Vagina (tissue), 2 donors: ENCODE measurements at places on chromosomes 2 and 18. TPM values are rescaled to one million over a fixed set of nuclear protein-coding genes. Genes with fewer than 3 reads are reported as not detected.

DNA sequence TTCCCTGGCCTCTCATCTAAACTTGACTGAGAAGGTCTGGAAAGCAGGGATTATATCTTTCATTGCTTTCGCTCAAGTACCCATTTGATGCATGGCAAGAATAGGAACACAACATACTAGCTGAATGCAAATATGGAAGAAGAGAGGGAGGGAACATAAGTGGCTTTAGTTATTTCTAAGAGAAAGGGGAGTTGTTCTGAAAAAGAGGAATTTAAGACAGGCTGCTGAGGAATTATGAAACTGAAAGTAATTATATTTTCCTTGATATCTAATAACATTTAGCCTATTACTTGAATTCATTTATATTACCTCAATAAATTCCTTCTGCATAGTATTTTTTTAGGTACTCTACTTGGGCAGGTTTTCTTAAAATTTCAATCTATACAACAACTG, 105.8 kb upstream of the TTN start:
- no peak overlapping the region for H3K4me3 ChIP-seq
- H3K36me3 ChIP-seq: no peaks in the 10 kb centered on the region
- H3K27ac ChIP-seq: no peak overlapping the region
- no peak for DNase-seq
- H3K4me1 ChIP-seq: no peaks in the 10 kb centered on the region
- no peaks in the 10 kb centered on the region for H3K27me3 ChIP-seq

- no peaks in the 10 kb centered on the region for H3K27me3 ChIP-seq
- H3K27ac ChIP-seq: peak overlapping the region; percentile 81
- DNase-seq: no peak
- peak overlapping the region; percentile 80 for H3K4me3 ChIP-seq
- H3K36me3 ChIP-seq: no peaks in the 10 kb centered on the region
Observed at GRCh38 chr2:235493402-235493774, 455 bp upstream of the AGAP1 start.

DNA sequence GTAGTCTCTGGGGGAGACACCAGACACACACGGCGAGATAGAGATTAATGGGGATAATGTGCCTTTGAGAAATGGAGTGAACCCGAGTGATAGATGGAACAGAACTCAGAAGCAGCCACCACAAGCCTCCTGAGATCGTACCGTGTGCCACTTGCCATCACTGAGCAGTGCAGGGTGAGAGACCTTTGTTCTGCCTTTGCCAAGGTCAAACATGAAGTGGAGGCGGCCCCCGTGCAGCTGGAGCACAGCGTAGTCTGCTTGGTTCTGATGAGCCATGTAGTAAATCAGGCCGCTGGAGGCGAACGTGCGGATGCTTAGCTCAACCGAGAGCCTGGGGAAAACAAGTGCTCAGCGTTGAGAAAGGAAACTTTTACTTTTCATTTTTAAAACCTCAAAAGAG, 167.0 kb downstream of the LAMA1 start:
- no peaks in the 10 kb centered on the region for H3K36me3 ChIP-seq
- H3K27me3 ChIP-seq: no peaks in the 10 kb centered on the region
- DNase-seq: no peak
- H3K4me3 ChIP-seq: no peak overlapping the region
- no peak overlapping the region for H3K27ac ChIP-seq
- H3K4me1 ChIP-seq: no peaks in the 10 kb centered on the region

DNA sequence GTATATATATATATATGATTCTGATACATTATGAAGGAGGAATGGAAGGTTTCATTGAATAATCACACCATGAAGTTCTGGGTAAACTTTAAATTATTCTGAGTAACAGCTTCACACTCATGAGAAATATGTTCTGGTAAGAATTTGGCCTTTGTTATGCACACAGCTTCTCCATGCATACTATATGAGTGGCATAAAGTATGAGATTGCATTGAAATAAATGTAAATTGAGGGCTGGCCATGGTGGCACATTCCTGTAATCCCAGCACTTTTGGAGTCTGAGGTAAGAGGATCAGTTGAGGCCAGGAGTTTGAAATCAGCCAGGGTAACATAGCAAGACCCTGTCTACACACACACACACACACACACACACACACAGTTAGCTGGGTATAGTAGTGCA, 50.0 kb upstream of the ARL5A start:
- H3K27me3 ChIP-seq: no peaks in the 10 kb centered on the region
- H3K27ac ChIP-seq: no peak overlapping the region
- no peak overlapping the region for H3K4me3 ChIP-seq
- no peaks in the 10 kb centered on the region for H3K36me3 ChIP-seq

- no peaks in the 10 kb centered on the region for H3K36me3 ChIP-seq
- DNase-seq: no peak
- no peak overlapping the region for H3K4me3 ChIP-seq
- no peaks in the 10 kb centered on the region for H3K4me1 ChIP-seq
Observed at GRCh38 chr18:67104700-67105284, 411.7 kb downstream of the DSEL start.

GRCh38 chr18:48983793-48984437, 33.1 kb upstream of the SMAD7 start:
- H3K36me3 ChIP-seq: no peaks in the 10 kb centered on the region
- no peaks in the 10 kb centered on the region for H3K27me3 ChIP-seq
- H3K4me1 ChIP-seq: no peaks in the 10 kb centered on the region
- DNase-seq: no peak
- H3K27ac ChIP-seq: no peak overlapping the region
- H3K4me3 ChIP-seq: no peak overlapping the region

DNA sequence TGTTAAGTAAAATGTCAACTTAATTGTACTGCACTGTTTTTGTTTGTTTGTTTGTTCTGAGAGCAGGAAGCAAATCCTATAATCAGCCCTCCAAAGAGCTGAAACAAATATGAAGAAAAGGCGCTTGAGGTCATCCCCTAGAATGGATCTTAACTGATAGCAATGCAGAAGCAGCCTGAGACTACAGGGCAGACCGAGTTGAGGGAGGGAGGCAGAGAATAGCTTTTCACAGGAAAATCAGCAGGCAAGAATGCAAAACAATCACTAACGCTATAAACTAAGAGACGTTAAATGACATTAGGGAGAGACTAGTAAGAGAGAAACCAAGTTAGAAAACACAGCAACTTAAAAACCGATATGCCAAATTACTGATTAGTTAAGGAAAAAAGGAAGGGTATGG, 37.2 kb downstream of the GALNT1 start:
- H3K27me3 ChIP-seq: no peaks in the 10 kb centered on the region
- H3K4me1 ChIP-seq: peaks cover 58% of the 10 kb centered on the region
- H3K36me3 ChIP-seq: no peaks in the 10 kb centered on the region

GRCh38 chr2:1088940-1089339, 138.3 kb downstream of the SNTG2 start:
- no peak for DNase-seq
- no peaks in the 10 kb centered on the region for H3K27me3 ChIP-seq
- no peak overlapping the region for H3K4me3 ChIP-seq
- H3K27ac ChIP-seq: no peak overlapping the region
- H3K36me3 ChIP-seq: no peaks in the 10 kb centered on the region

DNA sequence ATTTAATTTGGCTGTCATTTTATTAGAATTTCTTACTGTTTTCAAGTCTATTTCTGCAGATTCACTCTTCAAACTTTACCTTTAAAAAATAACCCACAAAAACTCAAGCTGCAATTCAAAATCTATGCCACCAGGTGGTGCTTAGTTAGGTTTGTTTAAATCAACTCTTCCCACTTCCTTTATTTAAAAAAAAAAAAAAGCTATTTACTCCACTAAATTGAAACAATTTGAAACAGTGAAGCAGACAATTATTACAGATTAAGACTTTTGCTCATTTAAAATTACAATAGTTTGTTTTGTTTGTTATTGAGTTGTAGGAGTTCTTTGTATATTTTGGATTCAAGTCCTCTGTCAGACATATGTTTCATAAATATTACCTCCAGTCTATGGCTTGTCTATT, 300.0 kb downstream of the PDE11A start:
- H3K36me3 ChIP-seq: no peaks in the 10 kb centered on the region
- no peaks in the 10 kb centered on the region for H3K27me3 ChIP-seq
- H3K4me1 ChIP-seq: no peaks in the 10 kb centered on the region
- H3K4me3 ChIP-seq: no peak overlapping the region

- H3K27ac ChIP-seq: no peak overlapping the region
- DNase-seq: no peak
- no peak overlapping the region for H3K4me3 ChIP-seq
- H3K27me3 ChIP-seq: no peaks in the 10 kb centered on the region
Observed at GRCh38 chr2:143458258-143459190, 329.3 kb downstream of the ARHGAP15 start.

DNA sequence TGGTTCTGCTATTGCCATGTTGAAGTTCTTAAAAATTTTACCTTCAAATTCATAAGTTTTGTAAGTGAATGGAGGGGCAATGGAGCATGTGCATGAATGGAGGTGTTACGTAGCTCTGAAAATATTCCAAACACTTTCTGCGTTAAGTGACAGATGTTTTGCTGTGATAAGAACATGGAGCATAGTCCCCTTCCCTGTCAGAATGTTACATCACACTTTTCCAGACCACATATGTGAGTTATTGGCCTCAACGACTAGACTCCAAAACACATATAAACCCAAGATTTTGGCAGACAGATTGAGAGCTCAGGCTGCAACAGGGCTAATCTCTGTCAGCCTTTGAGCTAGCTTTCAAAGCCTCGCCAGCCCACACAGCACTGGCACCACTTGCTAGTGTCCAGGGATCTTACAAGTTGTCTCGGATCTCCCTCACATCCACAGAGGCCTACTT, 27.2 kb upstream of the MFSD6 start:
- H3K27me3 ChIP-seq: no peaks in the 10 kb centered on the region
- H3K4me3 ChIP-seq: no peak overlapping the region
- H3K4me1 ChIP-seq: no peaks in the 10 kb centered on the region
- no peaks in the 10 kb centered on the region for H3K36me3 ChIP-seq
- no peak overlapping the region for H3K27ac ChIP-seq

DNA sequence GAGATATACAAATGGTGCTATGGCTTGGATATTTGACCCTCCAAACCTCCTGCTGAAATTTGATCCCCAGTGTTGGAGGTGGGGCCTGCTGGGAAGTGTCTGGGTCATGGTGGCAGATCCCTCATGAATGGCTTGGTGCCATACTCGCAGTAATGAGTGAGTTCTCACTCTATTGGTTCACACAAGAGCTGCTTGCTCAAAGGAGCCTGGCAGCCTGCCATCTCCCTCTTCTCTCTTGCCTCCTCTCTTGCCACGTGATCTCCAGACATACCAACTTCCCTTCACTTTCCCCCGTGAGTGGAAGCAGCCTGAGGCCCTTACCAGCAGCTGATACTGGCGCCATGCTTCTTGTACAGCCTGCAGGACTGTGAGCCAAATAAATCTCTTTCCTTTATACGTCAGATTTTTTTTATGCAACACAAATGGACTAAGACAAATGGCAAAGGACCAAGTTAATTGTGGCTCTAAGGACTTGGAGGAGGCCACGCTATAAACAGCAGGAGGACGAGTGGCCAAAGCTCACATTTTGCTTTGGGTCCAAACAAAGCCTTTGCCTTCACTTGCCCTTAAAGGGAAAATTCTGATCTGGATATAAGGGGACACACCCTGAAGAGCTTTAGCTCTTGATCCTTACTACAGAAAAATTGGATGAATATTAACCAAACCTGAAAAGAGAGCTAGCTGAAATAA, 214.7 kb downstream of the SS18 start:
- DNase-seq: no peak
- H3K27me3 ChIP-seq: no peaks in the 10 kb centered on the region
- H3K27ac ChIP-seq: no peak overlapping the region
- no peak overlapping the region for H3K4me3 ChIP-seq
- H3K36me3 ChIP-seq: no peaks in the 10 kb centered on the region

- no peaks in the 10 kb centered on the region for H3K27me3 ChIP-seq
- DNase-seq: no peak
- H3K27ac ChIP-seq: no peak overlapping the region
- H3K4me1 ChIP-seq: peaks cover 20% of the 10 kb centered on the region
- no peaks in the 10 kb centered on the region for H3K36me3 ChIP-seq
- no peak overlapping the region for H3K4me3 ChIP-seq
Observed at GRCh38 chr18:13720847-13721246, 5.5 kb downstream of the FAM210A start.

- H3K4me3 ChIP-seq: no peak overlapping the region
- H3K27me3 ChIP-seq: no peaks in the 10 kb centered on the region
- H3K27ac ChIP-seq: no peak overlapping the region
- H3K36me3 ChIP-seq: no peaks in the 10 kb centered on the region
- no peak for DNase-seq
Observed at GRCh38 chr2:139529080-139529479, 748.9 kb upstream of the NXPH2 start.

DNA sequence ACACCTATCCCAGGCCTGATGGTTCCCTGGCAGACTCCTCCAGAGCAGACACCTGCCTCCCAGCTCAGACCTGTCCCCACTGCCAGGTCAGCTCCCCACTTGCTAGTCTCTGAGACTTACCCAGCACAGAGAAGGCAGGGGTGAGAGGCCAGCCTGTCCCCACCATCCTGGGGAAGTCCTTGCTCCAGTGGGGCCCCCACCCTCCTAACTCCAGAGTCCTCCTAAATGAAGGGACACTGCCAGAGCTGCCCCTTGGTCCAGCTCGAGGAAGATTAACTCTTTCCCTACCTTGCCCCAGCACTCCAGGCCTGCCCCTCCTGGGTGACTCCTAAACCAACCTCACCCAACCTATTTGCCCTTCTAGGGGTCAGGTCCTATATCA, 30.4 kb upstream of the TNS1 start:
- DNase-seq: no peak
- no peak overlapping the region for H3K27ac ChIP-seq

- no peak overlapping the region for H3K27ac ChIP-seq
- DNase-seq: no peak
- H3K4me1 ChIP-seq: no peaks in the 10 kb centered on the region
Observed at GRCh38 chr2:101401326-101401665, 14.0 kb upstream of the CREG2 start.

- DNase-seq: no peak
- H3K4me1 ChIP-seq: no peaks in the 10 kb centered on the region
- no peak overlapping the region for H3K27ac ChIP-seq
- no peaks in the 10 kb centered on the region for H3K27me3 ChIP-seq
- H3K4me3 ChIP-seq: no peak overlapping the region
- no peaks in the 10 kb centered on the region for H3K36me3 ChIP-seq
Observed at GRCh38 chr2:119491776-119492525, 32.3 kb downstream of the SCTR start.

- H3K36me3 ChIP-seq: no peaks in the 10 kb centered on the region
- no peaks in the 10 kb centered on the region for H3K27me3 ChIP-seq
Observed at GRCh38 chr2:8569332-8569930, 112.4 kb upstream of the ID2 start.

SPC25 gene
- total RNA-seq: not detected

MERTK gene
- total RNA-seq: 15.7 TPM

TRIM43 gene
- total RNA-seq: not detected

CTIF gene
- total RNA-seq: 35.1 TPM

FBXO36 gene
- 1.7 TPM for total RNA-seq

ZNF396 gene
- total RNA-seq: 0.98 TPM

TANC1 gene
- 61.9 TPM for total RNA-seq

MRPL19 gene
- 34.1 TPM for total RNA-seq

DTNA gene
- total RNA-seq: 18.4 TPM
